Stimulated activated CD8-positive, alpha-beta memory T cell treated with anti-CD3 and anti-CD28 coated beads, Interleukin-2, amount 100 ng/mL, for 48 hours (primary cell): ENCODE measurements at places on chromosomes 2 and 18.

DNA sequence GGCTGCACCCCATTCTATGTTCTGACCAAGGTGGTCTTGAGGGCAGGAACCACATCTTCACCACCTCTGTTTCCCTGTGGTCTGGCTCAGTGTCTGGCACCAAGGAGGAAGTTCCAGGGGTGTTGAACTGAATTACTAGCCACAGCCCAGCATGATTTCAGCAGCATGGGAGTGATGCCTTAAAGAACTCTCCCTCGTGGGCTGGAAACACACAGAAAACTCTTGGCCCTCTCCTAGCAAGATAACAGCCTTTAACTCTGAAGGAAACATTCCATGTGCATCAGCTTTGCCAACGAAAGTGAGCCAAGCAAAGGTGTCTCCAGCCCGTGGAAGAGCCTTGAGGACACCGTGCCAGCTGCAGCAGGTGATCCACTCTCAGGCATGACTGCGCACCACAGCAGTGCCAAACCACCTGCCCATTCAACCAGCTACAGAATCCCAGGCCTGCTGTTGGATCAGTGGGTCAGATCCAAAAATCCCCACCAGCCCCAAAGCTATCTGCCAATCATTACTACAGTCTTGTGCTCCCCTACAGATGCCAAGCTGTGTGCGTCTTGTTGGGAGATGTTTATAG is 124.8 kb downstream of the TTC32 start:
- no peak for DNase-seq

- peak; percentile 63 for DNase-seq
These were observed 134.1 kb downstream of the ACOXL start for GRCh38 chr2:110866466-110866865.

- peak; percentile 99 for DNase-seq
These were observed at the start of gene YWHAQ for GRCh38 chr2:9630736-9631552. YWHAQ (minus strand) TSS chr2:9630997; CDS start chr2:9630452, 545 bp downstream.

- no peak for DNase-seq
These were observed 670.0 kb upstream of the ACVR2A start for GRCh38 chr2:147174824-147175254.

DNA sequence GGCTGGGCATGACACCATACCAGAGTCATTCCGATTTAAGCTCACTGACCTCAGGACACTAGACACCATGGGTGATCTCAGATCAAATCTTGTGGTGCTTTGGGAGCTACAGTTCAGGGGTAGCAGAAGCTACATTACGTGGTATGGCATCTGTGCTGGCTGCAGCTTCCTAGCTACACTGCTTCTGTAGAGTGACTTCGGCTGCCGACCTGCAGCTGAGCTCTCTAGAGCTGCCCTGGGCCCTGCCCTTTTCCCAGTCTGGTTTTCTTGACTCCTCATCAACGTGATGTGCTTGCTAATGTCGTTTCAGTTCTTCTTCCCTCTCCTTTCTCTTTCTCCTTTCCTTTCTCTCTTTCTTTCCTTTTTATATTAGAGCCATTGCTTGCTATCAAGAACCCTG is 100.2 kb downstream of the AP1S3 start:
- no peak for DNase-seq

- no peak for DNase-seq
These were observed 8.2 kb downstream of the CAPN10 start for GRCh38 chr2:240594511-240595380.

DNA sequence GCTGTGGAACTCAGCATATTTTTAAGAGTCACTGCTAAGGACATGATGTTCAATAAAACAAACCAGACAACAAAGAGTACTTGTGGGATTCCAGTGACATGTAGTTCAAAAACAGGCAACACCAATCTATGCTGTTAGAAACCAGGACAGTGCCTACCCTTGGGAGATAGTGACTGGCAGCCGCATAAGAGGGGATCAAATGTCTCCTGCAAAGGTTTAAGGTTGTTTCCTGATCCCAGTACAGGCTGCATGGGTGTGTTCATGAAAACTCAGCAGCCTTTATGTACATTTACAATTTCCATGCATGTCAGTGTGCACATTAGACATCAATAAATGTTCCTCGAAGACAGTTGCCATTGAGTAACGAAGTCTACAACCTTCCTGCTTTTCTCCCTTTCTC is 183.8 kb downstream of the PID1 start:
- no peak for DNase-seq

DNA sequence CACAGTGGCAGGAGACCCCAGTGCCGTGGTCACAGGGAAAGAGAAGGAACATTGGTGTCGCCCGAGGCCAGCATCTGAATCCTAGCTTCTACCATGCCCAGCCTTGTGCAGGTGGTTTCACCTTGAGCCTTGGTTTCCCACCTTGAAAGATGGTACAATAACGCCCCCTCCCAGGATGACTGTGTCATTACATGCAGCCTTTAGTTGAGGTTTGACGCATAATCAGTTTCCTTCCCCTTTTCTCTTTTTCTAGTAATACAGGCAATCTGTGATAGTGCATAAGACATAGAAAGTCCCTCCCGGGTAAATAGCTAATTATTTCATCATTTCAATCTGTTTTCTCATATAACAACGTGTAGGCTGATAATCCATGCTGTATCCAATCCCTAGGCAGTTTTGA is 29.8 kb upstream of the ZNF407 start:
- DNase-seq, result no peak

DNA sequence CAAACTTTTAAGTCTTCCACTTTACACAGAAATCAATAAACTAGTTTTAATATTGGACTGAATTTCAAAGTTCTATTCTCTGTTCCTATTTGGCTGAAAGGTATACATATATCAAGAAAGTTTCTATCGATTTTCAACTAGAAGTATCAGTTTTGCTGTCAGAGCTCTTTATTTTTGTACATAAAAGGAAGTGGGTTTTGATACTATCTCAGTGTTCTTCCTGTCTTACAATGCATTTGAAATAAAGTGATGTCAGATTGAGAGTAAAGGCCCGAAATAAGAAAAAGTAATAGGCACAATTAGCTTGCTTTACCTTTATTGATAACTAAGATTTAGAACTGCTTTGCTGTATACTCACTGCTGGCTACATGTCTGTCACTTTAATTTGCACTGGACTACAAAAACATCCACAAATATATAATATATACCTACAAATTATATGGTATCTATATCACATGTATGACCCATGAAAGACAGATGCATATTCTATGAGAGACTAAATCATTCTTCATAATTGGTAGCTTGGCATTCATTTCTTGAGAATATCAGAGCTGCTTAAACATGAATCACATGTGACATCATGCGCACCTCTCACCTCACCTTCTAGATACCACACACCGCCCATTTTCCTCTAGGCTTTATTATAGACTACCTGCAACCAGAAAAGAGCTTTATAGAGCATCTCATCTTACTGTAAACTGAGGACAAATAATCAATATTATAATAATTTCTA is 83.6 kb downstream of the ASXL2 start:
- no peak for DNase-seq

DNA sequence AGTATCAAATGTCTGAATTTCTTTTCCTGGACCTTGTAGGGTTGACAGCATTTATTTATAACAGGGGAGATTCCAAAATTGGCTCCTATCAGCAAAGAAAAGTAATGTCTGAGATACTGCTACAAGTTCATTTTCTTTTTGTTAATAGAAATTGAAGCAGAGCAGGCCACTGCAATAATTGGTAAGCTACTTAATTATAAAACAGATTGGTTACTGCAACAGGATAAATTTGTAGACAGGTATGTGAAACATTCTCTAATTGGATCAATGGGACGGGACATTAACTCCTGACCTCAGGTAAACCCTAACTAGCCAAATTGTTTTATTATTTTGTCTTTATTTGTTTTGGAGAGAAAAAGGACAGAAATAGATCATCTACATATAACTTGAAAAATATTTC is 20.5 kb downstream of the NIFK start:
- no peak for DNase-seq

- no peak for DNase-seq
These were observed 137.6 kb downstream of the MYO1B start for GRCh38 chr2:191382801-191383200.
